ENCODE measurements at places on chromosomes 3 and 15.

DNA sequence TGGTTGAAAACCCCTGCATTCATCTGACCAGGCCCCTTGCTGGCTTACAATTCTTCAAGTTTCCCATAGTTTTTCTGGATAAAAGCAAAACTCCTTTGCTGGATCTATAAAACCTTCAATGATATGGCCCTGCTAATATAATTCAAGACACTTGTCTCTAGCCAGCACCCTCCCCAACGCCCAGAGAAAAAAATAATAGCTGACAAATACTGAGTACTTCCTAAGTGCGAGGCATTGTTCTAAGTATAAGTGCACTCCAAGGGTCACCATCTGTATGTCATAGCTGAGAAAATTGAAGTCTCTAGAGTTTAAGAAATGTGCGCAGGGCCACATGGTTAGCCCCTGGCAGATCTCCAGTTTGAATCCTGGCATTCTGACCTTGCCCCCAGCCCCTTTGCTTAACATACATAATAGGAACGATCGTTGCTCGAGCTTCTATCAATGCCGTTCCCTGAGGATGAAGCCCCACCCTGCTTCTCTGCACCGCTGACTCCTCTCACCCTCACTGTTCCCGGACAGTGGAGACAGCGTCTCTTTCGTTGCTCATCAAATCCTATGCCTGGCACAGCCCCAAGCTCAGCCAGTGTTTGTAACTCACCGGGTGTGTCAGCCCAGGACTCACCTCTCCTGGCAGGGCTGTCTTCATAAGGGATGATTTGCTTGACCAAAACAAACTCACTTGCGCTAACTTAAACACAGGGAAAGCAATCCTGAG is 377.1 kb upstream of the PROK2 start:
- DNase-seq: no peak

DNA sequence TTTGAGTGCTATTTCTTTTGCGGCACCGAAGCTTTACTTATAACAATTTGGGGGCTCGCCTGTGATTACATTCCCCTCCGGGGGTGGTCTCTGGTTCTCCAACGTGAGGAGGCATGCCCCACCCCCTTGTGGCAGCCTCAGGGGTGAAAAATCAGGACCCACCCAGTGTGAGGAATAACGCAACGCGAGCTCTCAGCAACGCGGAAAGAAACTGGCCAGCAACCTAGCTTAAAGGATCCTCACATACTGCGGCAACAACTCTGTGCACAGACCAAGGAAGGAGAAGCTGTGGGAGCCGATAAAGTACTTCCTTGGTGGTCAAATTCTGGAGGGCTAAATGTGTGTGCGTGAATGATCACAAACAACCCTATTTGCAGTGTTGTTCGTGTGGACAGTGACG is 5.8 kb downstream of the IQCF1 start:
- DNase-seq: no peak

- no peak for DNase-seq
Observed at GRCh38 chr3:182668541-182668940, 124.8 kb upstream of the ATP11B start.

DNA sequence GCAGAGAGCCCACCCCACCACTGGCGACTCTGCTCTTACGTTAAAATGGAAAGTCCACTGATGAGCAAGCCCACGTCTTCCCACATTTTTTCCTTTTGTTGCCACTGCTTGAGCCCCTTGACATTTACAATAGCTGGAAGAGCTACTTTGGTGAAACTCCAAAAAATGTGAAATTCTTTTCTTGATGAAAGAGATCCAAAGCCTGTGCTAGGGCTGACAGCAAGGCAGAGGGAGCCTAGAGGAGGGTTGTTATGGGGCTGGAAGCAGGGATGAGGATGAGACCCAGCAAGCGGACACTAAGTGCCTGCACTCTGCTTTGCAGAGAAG is 97.1 kb downstream of the CEMIP start:
- no peak for DNase-seq

GRCh38 chr3:43152649-43153048 is 46.8 kb upstream of the POMGNT2 start:
- DNase-seq: no peak

- no peak for DNase-seq
Observed at GRCh38 chr3:31219131-31219843, 313.4 kb upstream of the STT3B start.

- DNase-seq: no peak
Observed at GRCh38 chr3:135897715-135898114, 67.8 kb upstream of the PPP2R3A start.

DNA sequence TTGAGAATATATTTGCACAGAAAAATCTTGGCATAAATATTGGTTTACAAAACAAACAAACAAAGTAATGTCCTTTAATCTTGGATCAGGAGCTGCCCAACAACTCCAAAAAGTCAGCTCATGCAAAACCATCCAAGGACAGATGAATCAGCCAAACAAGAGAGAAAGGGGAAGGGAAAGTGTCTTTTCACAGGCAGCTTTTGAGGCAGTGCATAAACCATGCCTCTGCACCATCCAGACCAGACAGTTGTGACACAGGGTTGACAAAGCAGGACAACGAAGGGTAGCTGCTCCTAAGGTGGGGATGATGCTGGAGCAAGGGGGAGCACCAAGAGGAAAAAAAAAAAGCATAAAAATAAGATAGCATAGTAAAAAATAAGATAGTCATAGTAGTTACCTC is 8.7 kb downstream of the CD86 start:
- DNase-seq: no peak

DNA sequence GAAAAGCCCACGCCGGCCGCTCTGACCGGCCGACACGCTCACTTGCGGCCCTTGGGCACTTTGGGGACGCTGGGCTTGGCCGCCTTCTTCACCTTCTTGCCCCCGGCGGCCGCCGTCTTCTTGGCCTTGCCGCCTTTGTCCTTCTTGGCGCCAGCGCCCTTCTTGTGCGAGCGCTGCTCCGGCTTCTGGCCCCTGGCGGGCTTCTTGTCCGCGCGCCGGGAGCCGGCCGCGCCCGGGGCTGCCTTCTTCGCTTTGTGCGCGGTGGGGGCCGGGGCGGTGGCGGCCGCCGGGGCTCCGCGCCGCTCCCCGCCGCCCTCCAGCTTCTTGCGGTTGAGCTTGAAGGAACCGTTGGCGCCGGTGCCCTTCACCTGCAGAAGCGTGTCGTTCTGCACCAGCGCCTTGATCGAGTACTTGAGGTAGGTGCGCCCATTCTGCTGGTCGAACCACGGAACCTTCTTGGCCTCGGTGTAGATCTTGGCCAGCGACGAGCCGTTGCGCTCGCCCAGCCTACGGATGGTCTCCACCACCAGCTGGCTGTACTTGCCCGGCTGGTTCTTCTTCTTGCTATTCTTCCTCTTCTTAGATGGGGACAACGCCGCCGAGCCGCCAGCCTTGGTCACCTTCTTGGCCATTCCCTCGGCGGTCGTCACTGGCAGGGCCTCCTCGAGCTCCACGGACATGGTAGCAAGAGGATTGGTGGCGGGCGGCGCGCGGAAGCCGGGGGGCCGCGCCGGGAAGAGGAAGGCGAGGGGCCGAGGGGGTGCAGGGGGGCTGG is 36.7 kb downstream of the HMCES start:
- DNase-seq: no peak

Measured in retinal pigment epithelial cell (primary cell).